ENCODE measurements at places on chromosomes 7 and 10.

GRCh38 chr10:78388331-78389050 is 354.8 kb downstream of the RPS24 start:
- no peak for DNase-seq

GRCh38 chr10:129375912-129376311 is 91.1 kb upstream of the MGMT start:
- DNase-seq, result no peak

GRCh38 chr10:23078114-23078513 is 17.3 kb upstream of the MSRB2 start:
- DNase-seq, result no peak

DNA sequence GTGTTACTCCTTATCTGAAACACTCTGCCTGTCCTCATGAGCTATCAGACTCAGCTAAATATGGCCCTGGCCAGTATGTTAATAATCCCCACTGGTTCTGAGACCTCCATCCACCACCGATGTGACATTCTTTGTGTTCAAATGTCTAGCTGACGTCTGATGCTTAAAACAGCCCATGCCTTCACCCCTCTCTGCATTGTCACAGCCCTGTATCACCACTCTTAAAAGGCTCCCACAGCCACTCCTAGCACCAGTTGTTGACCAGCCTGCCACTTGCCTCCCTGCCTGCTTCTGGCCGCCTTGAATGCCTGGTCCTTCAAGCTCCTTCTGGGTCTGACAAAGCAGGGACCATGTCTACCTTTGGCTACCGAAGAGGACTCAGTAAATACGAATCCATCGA is at the start of gene LMOD2:
Gene LMOD2 (plus strand): TSS at position 253 of the 400 bp plus-strand sequence. CDS start 98 bp downstream, at position 351.
- no peak for DNase-seq

DNA sequence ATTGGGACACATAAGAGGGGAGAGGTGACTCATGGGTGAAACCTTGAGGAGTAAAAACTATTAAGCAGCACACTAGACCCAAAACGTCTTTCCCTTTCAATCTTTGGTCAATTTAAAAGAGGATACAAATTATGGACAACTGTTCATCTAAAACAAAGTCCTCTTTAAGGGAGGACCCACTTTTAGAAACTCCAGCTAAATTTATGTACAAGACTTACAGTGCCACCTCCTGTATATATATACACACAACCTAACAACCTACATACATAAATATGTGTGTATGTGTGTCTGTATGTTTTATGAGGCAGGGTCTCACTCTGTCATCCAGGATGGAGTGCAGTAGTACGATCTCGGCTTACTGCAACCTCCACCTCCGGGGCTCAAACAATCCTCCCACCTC is 18.1 kb upstream of the ZC3HAV1 start:
- no peak for DNase-seq

DNA sequence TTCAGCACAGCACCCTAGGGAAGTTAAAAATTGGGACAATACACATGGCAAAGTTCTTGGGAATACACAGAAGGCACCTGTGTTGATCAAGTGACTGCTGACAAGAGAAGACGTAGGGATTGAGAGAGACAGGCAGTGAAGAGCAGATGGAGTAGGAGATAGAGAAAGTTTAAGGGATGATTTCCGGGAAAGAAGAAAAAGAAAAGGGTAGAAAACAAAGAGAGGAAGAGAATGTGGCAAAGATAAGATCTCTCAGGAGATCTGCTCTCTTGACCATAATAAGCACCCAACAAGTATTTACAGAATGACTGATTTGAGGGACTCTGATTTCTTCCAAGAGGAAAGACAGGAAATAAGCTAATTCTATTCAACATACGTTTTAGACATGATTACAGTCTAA is 15.1 kb upstream of the RALA start:
- DNase-seq, result no peak

Measured in stimulated activated CD8-positive, alpha-beta memory T cell treated with anti-CD3 and anti-CD28 coated beads, Interleukin-4, amount 100 ng/mL, for 24 hours (primary cell).